ENCODE measurements at places on chromosomes 7 and 10.

DNA sequence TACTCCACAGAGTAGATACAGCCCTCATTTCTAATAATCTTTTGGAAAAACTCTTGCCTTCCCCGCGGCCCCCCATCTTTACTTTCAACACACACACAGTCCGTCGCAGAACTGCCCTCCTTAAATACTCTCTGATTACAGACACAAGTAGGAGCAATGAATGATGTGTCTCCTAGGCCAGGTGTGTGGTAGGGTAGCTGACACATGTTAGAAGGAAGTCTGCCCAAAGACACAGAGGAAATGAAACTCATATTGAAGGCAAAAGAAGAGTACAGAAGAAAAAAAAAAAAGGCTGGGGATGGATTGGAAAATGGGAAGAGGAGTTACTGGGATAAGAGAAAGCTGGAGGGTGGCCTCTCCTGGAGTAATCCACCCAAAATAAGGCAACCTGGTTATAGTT is 14.6 kb downstream of the OPALIN start:
- no peak for DNase-seq

GRCh38 chr10:66843396-66843795 is 82.4 kb upstream of the LRRTM3 start:
- DNase-seq: no peak

- DNase-seq: no peak
These were observed 59.8 kb upstream of the CYP2C9 start for GRCh38 chr10:94878649-94879048.

DNA sequence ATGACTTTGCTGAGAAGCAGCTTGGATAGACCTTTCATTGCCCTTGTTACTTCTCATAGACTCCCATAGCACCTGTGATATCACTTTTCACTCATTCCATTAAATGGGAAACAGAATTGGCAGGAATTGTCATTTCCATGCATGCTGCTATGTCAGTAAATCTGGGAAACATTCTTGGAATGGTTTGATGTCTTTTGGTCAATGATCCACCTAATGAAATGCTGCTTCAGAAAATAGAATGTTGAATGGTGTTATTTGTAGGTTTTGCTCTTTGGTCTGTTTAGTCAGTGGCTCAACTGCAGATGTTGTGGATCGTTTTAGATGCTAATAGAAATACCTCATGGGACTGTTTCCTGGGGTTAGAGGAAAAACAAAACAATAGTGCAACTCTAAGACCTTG is 127.8 kb downstream of the PLPP4 start:
- DNase-seq: no peak

GRCh38 chr7:44431091-44431608 is 59.3 kb downstream of the NUDCD3 start:
- peak; percentile 14 for DNase-seq

DNA sequence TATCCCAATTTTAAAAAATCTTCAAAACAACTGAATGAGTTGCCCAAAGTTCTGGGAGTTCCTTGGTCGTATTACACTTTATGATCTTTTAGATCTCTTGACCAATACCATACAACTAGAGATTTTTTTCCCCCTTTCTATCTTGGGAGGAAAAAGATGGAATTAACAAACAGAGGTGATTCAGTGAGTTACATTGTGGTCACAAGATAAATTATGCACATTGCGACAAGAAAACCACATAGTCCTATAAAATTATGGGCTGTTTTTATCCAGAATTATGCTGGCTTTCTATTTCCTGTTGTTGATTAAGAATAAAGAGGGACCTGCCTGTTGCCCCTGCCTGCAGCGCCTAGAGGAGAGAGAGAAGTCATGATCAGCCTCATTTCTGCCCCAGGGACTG is 8.2 kb upstream of the SGPL1 start:
- no peak for DNase-seq

DNA sequence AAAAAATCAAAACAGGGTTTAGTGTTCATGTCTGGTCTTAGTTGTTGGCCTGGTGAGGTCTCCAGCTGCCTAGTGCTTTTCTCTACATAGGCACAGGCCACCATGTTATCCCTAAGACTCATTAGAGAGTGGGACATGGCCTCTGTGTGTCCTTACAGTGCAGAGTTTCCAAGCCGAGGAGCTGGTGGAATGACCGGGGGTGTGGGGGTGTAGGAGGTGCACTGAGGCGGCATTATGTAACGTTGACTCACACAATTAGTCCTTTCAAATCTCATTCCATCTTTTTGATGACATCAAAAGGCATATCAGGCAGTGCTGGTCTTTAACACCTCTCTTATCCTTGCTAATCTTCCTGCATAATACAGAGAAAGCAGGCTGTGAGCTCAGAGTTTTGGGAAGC is 71.3 kb downstream of the MTPN start:
- no peak for DNase-seq

DNA sequence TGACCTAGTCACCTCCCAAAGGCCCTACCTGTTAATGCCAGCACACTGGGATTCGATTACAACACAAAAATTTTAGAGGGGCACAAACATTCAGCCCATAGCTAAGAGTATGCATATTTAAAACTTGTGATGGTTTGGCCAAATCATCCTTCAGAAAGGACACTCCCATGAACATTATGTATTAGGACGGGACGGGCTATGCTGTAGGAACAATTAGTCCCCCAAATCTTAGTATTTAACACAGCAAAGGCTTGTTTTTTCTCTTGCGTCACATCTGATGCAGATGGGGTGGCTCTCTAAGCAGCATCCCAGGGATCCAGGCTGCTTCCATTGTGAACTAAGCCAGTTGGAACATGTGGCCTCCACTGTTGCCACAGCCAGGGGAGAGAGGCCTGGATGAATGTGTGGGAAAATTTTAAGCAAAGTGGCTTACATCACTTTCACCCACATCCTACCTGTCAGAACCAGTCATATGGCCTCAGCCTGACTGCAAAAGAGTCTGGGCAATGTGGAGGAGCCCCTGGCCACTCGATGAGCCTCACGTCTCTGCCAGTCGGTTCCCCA is 26.6 kb downstream of the CHST3 start:
- no peak for DNase-seq

- DNase-seq: peak; percentile 25
These were observed 180.5 kb downstream of the ZNF365 start for GRCh38 chr10:62554632-62555199.

DNA sequence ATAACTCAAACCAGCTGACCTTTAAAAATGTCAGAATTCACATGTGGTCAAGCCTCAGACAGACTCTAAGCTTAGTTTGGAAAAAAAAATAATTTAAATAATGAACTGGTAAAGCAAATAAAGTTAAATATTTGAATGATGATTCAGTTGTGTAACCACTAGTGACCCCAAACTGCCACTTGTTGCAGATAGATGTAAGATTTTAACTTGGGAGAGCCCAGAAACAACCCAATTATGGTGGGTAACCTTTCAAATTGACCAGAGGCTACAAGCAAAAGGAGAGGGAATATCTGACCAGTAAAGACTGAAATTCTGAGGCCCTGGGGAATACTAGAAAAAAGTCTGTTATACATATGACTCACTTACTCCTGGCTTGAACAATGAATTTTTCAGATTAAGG is 268.1 kb downstream of the HPSE2 start:
- DNase-seq: no peak

DNA sequence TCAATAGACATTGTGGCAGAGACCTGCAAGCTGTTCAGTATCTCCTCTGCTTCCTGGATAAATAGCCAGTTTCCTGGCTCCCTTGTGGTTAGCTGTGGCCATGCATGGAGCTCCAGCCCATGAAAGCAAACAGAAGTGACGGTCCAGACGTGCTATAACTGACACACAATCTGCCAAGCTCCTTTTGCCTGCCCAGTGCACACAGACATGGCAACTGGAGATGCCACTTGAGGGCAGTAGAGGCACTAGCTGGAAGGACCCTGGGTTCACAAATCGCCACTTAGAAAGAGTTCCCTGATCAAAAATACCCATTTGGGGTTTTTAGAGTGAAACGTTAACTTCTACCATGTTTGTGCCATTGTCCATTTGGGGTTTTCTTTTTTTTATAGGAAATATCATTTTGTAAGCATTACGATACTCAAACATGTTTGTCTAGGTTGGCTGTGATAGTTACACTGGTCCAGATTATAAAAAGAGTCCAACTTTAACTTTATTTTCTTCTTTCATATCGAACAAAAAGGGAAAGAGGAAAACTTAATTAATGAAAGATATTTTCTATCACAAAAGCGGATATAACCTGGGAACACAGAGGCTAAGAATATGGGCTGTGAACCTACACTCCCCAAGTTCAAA is 31.3 kb downstream of the KIN start:
- DNase-seq: peak; percentile 23

DNA sequence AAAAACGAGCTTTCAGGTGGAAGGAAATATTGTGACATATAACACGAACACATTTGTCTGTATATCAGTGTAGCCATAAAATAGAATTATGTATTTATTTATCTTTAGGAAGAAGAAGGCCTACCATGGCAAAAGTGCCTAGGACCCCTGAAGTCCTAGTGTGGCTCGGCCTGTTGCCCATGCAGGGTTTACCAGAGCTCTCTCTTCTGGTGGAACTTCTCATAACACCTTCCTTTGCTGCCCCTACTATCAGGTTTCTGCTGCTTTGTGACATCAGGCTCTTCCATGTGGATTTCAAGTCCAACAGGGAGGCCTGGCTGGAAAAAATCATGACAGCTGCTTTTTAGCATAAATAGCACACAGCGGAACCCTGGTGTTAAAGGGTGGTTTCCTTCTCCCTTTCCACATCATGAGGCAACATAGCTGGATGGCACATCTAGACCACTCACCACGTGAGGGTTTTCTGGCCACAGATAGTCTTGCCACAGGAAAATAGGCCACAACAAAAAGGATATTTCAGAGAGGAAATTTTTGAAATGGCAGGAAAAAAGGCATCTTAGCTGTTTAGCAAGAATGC is 44.8 kb upstream of the ADO start:
- DNase-seq: no peak

DNA sequence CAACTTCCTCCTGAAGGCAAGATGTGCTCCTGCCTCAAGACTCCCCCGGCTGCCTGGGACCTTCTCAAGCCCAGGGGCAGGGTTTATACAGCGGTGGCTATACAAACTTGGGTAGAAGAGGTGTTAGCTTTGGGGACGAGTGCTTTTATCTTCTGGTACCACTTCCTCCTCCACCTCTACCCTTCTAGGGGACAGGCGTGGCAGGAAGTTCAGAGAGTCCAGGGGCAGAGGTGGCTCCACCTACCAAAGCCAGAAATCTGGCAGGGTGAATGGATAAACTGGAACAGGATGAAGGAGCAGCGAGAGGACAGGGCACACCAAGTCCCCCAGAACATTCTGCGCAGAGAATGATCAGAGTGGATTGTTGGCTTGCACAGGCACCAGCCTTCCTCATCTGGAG is 24.0 kb upstream of the TM9SF3 start:
- peak; percentile 8 for DNase-seq

DNA sequence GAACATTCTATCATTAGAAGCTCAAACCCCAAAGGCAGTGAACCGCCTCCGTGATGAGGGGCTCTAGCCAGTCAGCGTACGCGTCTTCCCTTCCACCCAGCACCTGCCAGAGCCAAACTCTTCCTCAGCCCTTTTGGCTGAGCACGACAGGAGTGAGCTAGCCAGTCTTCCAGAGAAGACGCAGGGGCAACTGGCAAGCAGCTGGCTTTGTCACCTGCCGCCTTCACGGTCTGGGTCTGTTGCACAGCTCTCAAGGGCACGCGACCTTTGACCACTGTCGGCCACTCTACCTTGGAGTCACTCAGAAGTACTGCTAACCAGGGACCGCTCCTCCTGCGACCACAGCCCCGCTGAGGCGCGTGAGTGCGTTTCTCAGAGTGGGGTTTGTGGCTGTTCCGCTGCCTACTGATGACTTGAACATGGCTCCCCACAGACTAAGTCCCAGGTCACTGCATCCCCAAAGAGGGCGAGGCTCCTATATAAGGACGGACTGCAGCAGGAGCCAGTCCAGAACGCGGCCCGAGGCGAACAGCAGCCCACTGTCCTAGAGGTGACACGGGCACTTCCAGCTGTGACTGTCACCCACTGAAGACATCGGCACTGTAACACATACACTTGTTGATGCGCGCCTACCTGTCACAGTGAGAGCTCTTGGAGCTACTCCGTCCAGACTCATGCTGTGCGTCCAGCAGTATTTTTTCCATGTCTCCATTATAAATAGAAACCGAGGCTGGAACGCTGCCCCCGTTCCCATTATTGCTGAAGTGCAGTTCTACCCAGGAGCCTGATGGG is 8.4 kb downstream of the BNIP3 start:
- DNase-seq: peak; percentile 22

DNA sequence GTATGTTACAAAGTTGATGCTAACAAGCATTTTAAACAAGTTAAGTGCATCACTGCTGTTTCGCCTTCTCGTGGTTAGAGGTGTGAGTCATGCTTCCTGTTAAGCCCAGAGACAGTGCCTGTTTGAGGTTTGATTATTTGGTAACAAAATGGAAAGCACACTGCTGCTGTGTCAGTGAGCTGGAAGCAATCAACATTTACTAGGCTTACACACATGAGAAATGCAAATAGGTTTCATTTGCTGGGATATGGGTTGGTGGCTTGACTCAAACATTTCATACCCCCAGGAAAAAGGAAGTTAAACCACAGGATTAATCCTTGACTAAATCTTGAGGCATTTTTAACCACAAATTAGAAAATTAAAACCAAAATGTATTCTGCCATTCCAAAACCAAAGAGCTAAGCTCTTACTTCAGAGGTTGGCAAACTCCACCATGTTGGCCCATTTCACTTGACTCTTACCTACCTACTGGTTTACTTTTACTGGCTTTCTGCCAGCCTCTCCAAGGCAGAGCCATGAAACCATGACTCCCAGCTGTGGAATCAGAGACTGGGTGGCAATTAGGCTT is 139.2 kb downstream of the ETV1 start:
- DNase-seq: peak; percentile 77

GRCh38 chr7:26329520-26330255 is 38.0 kb downstream of the SNX10 start:
- no peak for DNase-seq
